ENCODE measurements at places on chromosomes 16 and 17. TPM values are rescaled to one million over a fixed set of nuclear protein-coding genes. Genes with fewer than 3 reads are reported as not detected.

Gene SLC43A2
- polyA plus RNA-seq: 3.9 TPM

Gene CX3CL1
- polyA plus RNA-seq: 5.6 TPM

- DNase-seq: no peak
Observed at GRCh38 chr17:30405161-30405560, 26.4 kb downstream of the CPD start.

GRCh38 chr16:53761962-53762703 lies 58.2 kb downstream of the FTO start:
- no peak for DNase-seq

Measured in forelimb muscle (tissue), 1 donor.